ENCODE measurements at places on chromosomes 4 and X. TPM values are rescaled to one million over a fixed set of nuclear protein-coding genes. Genes with fewer than 3 reads are reported as not detected.

GRCh38 chr4:89259301-89260028 is 48.1 kb downstream of the GPRIN3 start:
- DNase-seq, result no peak

DNA sequence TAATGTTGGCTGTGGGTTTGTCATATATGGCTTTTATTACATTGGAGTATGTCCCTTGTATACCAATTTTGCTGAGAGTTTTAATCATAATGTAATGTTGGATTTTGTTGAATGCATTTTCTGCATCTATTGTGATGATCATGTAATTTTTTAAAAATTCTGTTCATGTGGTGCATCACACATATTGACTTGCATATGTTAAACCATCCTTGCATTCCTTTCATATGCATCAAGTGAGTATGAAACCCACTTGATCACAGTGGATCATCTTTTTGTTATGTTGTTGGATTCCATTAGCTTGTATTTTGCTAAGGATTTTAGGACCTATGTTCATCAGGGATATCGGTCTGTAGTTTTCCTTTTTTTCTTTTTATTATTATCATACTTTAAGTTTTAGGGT is 12.1 kb downstream of the HEPH start:
- no peak for DNase-seq

GRCh38 chr4:14961292-14961691 is 41.0 kb upstream of the CPEB2 start:
- no peak for DNase-seq

DNA sequence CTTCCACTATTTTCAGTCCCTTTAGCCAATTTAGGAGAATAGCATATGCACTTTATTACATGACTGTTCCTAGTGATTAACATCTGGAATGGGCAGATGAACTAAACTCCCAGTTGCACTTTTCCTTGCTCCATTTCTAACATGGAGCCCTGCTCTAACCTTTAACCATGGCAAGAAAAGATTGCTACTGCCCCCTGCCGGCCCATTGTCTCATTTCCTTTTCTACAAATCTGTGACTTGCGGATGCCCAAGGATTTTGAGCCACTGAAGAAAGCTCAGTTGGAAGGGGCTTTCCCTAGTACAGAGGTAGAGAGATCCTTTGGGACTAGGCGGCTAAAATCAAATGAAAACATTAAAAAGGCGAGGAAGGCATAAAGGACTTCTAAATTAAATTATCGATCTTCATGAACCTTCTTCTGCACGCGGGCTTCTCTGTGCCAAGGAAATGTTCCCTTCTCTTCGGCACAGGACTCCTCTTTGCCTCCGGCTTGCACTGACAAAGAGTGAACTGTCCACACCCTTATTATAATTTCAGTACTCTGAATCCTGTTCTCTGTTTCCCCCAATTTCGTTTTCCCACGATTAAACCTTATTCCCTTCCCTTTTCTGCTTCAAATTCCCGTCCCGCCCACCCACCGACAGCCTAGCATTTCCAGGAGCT is 577 bp upstream of the GLRA2 start:
- peak; percentile 54 for DNase-seq

DNA sequence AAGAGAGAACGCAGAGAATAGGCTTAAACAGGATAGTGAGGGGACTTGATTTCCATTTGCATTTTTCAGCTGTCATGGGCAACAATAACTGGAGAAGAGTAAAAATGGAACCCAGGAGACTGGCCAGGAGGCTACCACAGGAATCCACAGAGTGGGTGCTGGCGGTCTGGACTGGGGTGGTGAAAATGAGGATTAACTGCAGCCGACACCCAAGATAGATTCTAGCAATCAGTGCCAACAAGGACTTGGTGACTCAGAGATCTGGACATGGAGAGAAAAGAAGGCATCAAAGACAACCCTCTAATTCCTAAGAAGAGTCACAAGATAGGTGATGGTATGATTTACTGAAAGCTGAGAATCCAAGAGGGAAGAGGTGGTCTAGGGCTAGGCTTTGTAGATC is 102.8 kb downstream of the ATP8A1 start:
- DNase-seq, result no peak

The TKTL2 gene
- not detected for total RNA-seq
